Lung (tissue), 17 donors: ENCODE measurements at places on chromosomes 12 and 14.

DNA sequence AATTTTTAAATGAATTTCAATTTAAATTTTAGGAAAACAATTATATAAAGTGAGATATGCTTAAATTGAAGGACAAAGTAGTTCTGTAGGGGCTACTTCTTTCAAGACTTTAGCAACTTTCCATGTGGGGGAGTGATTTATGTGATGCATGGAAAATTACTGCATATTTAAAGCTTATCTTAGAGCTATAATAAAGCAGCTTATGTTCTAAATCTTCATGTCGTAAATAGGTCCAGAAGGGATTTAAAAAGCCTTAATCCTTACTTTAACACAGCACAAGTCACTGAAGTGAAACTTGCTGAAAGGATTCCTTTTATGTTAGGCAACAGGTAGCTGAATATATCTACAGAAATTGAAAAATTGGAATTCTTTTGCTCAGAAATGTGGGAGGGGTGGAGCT, 340.4 kb downstream of the NAV3 start:
- no peak overlapping the region for H3K4me3 ChIP-seq
- no peaks in the 10 kb centered on the region for H3K4me1 ChIP-seq
- no peaks in the 10 kb centered on the region for H3K27me3 ChIP-seq
- peaks cover 9% of the 10 kb centered on the region for H3K36me3 ChIP-seq
- no peak for DNase-seq

- no peak for DNase-seq
- no peaks in the 10 kb centered on the region for H3K27me3 ChIP-seq
- H3K36me3 ChIP-seq, result no peaks in the 10 kb centered on the region
- no peak overlapping the region for H3K4me3 ChIP-seq
Measured at GRCh38 chr14:68703093-68703492, 89.8 kb downstream of the ZFP36L1 start.

- H3K4me3 ChIP-seq, result no peak overlapping the region
- no peaks in the 10 kb centered on the region for H3K27me3 ChIP-seq
- DNase-seq, result no peak
- no peaks in the 10 kb centered on the region for H3K36me3 ChIP-seq
Measured at GRCh38 chr12:127809275-127809674, 457.7 kb upstream of the TMEM132C start.

GRCh38 chr14:104973135-104973384, 5.1 kb downstream of the AHNAK2 start:
- H3K4me3 ChIP-seq, result no peak overlapping the region
- peak; percentile 38 for DNase-seq
- H3K36me3 ChIP-seq, result no peaks in the 10 kb centered on the region
- H3K27ac ChIP-seq, result peak overlapping the region; percentile 92
- H3K4me1 ChIP-seq, result peaks cover 49% of the 10 kb centered on the region
- no peaks in the 10 kb centered on the region for H3K27me3 ChIP-seq

- no peak overlapping the region for H3K4me3 ChIP-seq
- DNase-seq, result no peak
- H3K27ac ChIP-seq, result no peak overlapping the region
- H3K4me1 ChIP-seq, result no peaks in the 10 kb centered on the region
Measured at GRCh38 chr14:102451064-102451352, 58.6 kb downstream of the ANKRD9 start.
